Mucosa of descending colon (tissue), 3 donors: ENCODE measurements at places on chromosomes 7 and 10.

GRCh38 chr7:152949253-152949652 lies 189.7 kb downstream of the ACTR3B start:
- DNase-seq = no peak

DNA sequence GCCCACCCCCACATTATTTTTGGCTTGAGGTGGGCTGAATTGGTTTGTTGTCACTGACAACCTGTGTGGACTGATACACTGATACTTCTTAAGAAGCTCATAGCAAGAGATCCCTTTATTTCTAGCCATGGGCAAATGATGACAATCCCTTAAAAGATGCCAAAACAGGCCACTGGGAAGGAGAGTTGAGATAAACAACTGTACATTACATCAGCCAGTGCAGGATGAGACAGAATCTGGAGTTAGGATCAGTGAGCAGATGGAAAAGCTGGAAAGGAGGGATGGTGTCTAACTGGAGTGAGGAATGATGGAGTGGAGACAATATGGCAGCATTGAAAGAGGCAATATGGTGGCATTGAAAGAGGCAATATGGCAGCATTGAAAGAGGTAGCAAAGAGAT lies 195.9 kb upstream of the LYZL2 start:
- no peak for DNase-seq

DNA sequence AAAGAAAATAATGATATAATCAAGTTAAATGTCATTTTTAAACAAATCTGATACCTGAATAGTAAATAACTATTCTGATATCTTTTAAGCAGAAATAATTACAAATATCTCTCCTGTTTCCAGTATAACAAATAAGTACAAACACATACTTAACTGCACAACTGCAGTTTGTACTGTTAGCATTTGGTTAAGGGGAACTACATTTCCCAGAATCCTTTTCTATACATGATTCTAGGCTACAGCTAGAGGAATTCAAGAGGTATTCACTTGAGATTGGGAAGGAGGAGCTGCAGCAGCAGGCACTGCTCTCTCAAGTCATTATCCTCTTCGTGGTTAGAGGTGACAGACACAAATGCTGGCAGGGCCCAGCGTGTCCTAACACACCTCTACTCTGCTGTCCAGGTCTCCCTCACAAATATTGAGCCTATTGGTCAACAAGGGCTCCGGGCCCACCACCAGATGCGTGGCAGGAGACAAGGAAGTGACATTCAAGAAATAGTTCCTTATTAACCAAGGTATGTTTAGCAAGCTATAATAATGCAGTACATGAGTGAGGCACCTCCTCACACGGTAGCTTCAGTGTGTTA lies 255.1 kb upstream of the MKLN1 start:
- no peak for DNase-seq

DNA sequence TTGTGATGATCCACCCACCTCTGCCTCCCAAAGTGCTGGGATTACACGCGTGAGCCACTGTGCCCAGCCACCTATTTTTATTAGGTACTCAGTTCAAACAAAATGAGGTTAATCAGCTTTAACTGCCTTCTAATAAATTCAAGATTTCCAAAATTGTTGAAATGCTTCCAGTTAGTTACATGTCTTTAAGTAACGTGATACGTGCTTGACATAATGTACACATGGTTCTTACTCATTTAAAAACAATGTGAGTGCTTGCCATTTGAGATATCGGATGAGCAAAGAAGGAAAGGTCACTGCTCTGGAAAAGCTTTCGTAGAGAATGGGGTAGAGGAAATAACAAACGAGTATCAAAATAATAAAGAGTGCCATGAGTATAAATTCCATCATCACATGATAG lies 83.6 kb downstream of the KMT2E start:
- DNase-seq = no peak

GRCh38 chr7:45026984-45027773 lies 27.2 kb downstream of the CCM2 start:
- no peak for DNase-seq

DNA sequence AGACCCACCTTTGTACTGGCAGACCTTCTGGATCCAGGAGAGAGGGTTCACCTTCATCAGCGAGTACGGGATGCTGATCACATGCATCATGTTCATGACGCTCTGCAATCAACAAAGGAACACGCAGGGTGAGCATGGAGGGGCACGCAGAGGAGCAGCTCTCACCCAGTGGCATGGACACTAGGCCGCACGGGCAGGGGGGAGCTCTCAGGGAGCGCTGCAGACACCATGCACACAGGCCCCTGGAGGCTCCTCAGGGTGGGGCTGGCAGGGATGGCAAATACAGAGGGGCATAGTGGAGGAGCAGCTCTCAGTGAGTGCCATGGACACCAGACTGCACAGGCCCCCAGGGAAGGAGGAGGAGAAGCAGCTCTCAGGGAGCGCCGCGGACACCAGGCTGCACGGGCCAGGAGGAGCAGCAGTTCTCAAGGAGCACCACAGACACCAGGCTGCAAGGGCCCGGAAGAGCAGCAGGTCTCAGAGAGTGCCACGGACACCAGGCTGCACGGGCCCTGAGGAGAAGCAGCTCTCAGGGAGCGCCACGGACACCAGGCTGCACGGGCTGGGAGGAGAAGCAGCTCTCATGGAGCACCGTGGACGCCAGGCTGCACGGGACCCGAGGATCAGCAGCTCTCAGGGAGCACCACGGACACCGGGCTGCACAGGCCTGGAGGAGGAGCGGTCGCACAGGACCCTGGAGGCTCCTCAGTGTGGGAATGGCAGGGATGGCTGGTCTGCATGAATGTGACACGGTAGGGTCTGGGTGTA lies 249.5 kb downstream of the ZMYND11 start:
- DNase-seq = no peak
